ENCODE measurements at places on chromosomes 5 and 9.

- DNase-seq: no peak
Measured at GRCh38 chr5:69113851-69114250, 20.0 kb downstream of the SLC30A5 start.

- DNase-seq: no peak
Measured at GRCh38 chr9:14351221-14351836, 37.4 kb upstream of the NFIB start.

DNA sequence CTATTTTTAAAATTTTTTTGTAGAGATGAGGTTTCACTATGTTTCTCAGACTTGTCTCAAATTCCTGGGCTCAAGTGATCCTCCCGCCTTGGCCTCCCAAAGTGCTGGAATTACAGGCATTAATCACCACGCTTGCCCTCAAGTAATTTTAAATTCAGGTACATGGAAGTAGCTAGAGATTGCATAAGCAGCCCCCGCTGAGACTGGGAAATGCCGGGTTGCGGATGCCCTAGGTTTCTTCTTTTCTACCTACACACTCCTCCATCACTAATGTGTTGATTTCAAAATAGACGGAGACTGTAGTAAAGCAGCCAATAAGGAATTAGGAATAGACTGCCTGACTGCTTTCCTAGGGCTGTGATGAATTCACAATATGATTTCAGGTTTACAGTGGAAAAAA is 202.4 kb downstream of the FANCC start:
- no peak for DNase-seq

GRCh38 chr5:113950186-113950585 is 411.7 kb upstream of the KCNN2 start:
- no peak for DNase-seq

DNA sequence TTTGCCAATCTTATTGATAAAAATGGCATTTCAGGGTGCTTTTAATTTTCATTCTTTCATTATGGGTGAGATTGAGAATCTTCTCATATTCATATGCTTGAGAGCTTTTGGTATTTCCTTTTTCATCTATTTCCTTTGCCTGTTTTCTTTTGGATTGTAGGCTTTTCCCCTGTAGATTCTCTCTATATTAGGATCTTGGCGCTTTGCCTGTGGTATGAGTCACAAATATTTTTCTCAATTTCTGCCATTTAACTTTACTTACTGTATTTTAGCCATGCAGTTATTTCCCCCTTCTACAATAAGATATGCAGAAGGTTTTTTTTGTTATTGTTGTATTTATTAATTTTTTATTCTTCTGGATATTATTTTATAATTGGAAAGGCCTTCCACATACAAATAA is 21.5 kb upstream of the KLF9 start:
- DNase-seq: no peak

DNA sequence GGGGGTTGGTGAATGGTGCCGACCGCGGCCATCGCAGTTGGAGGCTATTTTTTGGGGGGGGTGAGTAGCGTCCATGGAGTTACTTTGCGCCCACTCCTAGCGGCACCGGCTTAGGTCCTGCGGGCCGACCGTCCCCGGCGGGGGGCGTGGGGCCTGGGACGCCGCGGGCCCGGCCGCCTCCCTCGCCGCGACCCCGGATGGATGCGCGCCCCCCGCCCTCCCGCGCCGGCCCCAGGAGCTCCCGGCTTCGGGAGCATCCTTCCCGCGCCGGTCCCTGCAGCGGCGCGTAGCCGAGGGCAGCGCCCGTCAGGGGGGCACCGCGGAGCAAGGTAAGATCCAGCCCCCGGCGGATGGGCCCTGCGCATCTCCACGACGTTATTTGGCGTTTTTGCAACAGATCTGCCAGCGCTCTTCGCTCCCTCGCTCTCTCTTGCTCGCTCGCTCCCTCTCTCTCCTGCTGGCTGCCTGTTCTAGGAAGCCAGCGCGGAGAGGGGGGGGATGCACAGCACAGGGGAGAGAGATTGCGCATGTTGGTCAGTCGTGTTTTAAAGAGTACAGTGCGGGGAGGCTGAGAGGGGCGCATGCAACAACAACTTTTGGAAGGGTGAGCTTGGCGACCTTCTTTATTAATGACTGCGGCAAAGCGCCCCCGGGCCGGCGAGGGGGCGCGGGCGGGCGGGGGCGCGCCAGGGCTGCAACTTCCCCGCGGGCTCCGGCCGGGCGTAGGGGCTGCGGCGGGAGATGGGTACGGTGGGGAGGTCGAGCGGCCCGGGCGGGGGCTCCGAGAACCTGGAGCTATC is 413 bp downstream of the JADE2 start:
- DNase-seq: peak; percentile 64

GRCh38 chr9:117718085-117718484 is 13.9 kb downstream of the TLR4 start:
- no peak for DNase-seq

DNA sequence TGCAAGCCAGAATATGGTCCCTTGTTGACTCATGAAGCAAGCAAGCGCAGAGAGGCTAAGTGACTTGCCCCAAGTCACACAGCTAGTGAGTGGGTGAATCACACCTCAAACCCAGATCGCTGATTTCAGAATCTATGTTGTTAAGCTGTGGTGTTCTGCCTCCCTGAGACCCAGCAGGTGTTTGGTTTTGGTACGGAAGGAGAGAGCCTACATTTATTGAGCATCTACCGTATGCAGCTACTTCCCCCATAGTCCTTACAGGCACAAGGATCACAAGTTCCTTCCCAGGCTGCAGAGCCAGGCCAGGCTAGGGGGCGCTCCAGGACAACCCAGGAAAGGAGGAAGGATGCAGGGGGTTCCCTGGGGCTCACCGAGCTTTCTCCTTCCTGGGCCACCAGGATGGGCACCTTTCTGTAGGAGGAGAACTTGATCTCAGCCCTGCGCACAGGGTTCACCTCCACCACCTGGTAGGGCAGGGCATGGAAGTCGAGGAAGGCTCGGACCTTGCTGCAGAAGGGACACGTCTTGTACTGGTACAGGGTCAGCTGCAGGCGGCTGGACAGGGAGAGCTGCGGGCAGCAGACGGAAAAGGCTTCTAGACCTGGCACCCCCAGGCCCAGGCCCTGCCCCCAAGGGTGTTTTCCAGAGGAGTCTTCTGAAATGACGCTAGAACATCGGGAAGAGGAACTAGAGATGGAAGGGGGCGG is 2.5 kb downstream of the PTGES2 start:
- DNase-seq: peak; percentile 39

- DNase-seq: no peak
Measured at GRCh38 chr9:116550696-116551436, 136.2 kb upstream of the TRIM32 start.

DNA sequence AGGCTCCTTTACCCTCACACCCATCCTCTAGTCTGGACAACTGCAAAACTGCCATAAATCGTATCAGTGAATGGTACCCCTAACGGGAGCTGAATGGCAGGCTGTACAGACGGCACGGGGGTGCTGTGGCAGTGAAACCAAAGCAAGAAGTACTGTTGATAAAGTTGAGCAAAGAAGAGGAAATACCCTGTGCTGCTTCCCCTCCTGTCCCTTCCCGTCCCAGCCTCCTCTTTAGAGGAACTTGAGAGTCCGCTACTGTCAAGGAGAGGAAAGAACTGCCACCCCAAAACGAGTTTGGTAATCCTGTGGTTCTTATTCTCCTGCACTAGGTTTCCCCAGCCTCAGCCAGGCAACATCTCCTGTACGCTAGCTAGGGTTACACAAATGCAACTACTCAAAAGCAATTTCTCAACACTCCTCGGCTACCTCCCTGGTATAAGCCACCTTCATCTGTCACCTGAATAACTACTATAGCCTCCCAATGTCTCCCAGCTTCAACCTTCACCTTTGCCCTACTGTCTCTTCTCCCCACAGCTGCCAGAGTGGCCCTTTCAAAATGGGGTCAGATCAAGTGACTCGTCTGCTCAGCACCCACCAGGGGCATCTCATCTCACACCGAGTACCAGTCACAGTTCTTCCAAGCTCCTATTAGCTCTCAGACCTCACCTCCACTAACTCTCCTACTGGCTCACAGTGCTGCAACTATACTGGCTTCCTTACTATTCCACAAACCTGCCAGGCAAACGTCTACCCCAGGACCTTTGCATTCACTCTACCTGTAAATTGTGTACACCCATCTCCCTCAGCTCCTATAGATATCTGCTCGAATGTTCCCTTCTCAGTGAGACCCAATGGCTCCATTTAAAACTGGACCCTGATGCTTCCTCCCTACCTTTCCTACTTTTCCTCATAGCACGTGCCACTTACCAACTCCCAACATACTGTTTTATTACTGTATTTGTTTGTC is 4.1 kb downstream of the GLRX start:
- DNase-seq: peak; percentile 37

DNA sequence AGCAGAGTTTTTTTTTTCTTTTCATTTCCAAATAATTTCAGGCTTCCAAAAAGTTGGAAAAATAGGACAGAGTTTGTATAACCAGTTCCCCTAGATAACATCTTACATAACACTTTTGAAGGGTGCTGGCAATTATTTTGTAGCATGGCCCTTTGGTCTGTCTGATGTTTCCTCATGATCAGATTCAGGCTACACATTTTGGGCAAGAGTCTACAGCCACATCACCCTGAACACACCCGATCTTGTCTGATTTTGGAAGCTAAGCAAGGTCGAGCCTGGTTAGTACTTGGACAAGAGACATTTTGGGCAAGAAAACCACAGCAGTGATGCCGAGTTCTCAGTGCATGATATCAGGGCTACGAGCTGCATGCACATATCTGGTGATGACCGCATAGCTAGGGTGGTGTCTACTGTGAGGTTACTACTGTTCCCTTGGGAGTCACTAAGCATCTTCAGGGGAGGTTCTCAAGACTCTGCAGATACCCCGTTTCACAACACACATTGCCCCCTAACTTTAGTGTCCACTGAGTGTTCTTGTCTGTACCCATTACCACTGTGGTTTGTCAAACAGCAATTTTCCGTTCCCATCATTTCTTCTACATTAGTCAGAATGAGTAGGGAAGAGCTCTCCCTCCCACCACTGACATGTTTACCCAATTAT is 86.2 kb downstream of the TTC39B start:
- no peak for DNase-seq

GRCh38 chr5:150129813-150130492 is 25.7 kb downstream of the PDGFRB start:
- DNase-seq: peak; percentile 44

DNA sequence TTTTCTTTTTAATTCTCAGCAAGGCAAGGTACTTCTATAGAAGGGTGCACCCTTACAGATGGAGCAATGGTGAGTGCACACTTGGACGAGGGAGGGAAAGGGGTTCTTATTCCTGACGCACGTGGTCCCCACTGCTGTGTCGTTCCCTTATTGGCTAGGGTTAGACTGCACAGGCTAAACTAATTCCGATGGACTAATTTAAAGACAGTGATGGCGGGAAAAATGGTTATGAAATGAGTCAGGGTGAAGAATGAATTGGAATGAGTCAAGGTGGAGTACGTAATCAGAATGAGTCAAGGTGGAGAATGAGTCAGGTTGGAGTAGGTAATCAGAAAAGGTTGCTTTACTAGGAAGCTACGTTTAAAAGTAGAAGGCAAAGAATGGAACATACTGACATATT is 2.1 kb upstream of the HMGCS1 start:
- peak; percentile 57 for DNase-seq

DNA sequence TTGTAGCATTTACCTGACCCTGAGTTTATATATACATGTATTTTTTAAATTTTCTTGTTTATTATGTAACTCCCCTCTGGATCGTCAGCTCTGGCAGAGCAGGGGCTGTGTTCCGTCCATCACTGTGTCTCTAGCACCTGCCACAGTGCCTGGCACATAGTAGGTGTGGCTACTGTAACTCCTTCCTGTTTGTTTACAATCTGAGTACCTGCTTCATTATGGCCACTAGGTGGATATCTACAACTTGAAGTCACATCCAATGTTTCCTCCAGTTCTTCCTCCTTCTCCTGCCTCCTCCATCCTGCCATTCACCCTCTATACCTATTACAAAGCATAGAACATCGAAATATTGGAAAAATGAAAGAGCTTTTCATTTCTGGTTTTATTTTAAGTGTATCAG is 14.2 kb upstream of the PPP1R2B start:
- DNase-seq: no peak

- DNase-seq: peak; percentile 77
Measured at GRCh38 chr5:35926389-35927051, 11.9 kb downstream of the CAPSL start.

GRCh38 chr9:127664678-127665507 is 41.9 kb upstream of the CFAP157 start:
- DNase-seq: no peak

- no peak for DNase-seq
Measured at GRCh38 chr9:5665059-5665458, 36.2 kb downstream of the RIC1 start.

DNA sequence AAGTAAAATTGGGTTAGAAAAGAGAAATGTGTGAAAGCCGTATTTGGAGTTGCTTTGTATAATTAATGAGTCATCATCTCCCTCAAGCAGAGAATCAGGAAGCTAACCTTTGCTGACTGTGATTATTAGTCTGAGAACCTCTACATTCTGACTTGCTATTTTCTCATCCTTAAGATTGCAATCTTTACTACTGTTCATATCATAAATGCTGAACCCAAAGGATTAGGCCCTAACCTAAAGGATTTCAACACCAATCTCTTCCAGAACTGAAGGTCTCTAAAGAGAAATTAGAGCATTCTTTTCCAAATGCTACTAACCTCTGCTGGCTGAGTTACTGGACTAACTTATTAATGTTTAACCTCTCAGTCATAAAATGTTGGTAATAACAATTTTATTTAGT is 538.1 kb upstream of the MEF2C start:
- no peak for DNase-seq

DNA sequence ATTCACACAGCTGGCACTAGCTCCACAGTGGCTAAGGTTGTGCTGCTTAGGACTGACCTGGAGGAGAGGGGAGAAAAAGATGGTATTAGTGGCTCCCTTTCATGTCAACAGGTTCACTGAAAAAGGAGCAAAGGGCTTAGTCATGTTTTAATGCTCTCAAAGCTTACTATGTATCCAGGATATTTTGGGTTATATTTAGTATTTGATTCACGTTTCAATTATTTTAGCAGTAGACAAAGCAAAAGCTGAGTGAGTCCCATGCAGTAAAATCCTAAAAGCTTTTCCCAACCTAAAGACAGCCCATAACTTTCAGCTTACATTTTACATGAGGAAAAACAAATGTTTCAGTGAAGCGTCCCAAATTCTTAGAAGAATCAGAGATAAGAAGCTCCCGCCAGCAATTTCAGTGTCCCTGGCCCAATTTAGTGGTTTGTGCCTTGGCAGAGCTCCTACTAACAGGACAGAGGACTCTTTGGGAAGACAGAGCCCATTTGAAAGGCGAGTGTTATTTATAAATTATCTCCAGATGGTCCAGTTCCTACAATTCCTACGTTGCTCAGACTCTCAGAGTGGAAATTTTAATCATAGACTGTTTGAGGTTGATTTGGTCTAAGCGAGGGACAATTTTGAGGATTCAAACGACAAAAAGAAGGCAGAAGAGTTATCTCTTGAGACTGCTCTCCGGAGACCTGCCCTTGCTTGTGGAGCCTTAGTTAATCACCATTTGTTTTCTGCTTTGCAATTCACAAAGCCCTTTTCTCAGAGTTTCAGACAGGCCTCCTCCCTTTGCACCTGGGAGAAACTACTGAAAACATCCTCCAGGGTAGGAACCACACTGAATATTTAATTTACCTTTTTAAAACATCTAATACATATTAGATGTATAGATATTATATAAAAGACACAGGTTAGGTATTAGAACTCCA is 225.0 kb upstream of the ANKRD55 start:
- DNase-seq: no peak

Measured in stimulated activated CD4-positive, alpha-beta T cell treated with anti-CD3 and anti-CD28 coated beads, Interleukin-4, amount 100 ng/mL, for 24 hours (primary cell).